ENCODE measurements at places on chromosomes 2 and 18.
A peak's percentile ranks its signal among the peaks of the same experiment; 100 is the strongest.

DNA sequence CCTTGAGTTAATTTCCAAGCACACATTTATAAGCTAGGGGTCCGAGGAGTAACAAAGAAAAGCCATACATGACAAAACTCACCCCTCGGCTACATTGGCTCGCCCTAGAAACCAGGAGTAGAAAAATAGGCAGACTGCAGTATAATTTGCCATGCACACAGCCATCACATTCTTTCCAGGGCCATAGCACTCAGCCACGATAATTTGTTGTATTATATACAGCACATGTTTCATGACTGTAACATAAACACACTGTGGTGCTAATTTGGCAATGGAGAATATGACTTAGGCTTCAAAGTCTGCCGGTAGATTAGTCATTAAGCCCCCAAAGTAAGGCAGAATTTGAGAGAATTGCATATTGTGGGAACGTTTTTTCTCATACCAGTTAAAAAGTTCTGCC lies 254.9 kb downstream of the ZNF521 start:
- DNase-seq, result no peak

DNA sequence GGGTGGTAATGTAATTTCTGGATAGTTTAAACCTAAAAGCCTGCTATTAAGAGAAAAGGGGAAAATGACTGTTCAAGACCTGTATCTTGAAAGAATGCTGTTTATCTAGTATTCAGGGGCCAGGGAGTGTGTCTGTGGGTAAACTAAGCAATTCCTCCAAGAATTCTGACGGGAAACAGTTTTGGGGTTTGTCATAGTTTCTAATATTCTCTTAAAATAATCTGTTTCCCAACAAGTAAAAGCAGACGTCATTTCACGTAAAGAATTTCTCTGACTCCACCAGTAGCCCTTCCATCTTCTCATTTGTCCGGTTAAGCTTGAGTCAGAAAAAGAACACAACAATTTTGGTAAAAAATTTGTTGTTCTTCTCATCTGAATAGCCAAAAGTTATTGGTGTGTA lies 232.1 kb upstream of the EPAS1 start:
- no peak for DNase-seq

DNA sequence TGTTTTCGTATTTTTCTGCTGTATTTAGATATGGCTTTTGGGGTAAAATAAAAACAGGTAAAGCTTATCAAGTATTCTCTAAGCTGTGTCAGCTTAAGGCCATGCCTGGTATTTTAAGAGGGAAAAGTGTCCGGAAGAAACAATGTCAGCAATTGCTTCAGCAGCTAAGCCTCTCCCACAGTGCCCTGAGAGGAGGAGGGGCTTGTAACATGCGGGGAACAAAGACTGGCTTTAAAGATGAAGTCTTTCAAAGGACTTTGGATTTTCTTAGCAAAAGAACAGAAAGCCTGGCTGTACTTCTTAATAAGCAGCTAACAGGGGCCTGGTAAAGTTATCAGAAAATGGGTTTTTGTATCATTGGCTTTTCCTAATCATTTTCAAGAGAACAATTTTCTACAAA lies 102.8 kb downstream of the PXDN start:
- DNase-seq, result no peak

DNA sequence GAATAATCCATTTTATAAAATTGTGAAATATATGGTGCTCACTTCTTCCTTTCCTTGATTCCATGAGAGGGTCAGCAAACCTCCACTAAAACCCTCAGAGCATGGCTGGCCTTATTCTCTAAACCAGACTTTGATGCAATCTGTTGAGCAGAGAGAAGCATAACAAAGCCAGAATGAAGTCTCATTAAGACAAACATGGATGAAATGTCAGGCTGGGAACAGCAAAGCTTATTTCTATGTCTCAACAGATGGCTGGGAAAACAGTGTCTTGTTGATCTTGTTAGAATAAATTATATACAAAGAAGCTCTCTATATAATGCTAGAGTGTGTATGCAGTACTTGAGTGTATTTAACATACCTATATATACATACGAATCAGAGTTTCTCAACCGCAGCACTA lies 227.1 kb upstream of the LYPD1 start:
- DNase-seq, result no peak

DNA sequence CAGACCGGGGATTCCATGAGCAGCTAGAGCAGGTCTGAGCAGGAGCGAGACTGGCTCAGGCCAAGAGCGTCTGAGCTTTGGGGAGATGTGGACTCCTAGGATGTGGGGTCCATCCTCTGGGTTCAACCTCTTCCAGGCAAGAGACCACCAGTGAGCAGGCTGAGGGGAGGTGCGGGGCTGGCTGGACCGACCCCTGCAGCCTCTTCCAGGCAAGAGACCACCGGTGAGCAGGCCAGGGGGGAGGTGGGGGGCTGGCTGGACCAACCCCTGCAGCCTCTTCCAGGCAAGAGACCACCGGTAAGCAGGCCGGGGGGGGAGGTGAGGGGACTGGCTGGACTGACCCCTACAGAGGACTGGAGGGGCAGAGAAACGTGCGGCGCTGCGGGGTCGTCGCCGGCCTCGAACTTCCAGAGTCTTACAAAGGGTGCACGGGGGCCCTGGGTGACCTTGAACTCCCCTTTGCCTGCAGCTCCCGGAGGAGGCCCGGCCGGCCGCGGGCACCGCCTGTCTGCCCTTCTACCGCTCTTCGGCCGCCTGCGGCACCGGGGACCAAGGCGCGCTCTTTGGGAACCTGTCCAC lies 63.4 kb downstream of the TPO start:
- no peak for DNase-seq

DNA sequence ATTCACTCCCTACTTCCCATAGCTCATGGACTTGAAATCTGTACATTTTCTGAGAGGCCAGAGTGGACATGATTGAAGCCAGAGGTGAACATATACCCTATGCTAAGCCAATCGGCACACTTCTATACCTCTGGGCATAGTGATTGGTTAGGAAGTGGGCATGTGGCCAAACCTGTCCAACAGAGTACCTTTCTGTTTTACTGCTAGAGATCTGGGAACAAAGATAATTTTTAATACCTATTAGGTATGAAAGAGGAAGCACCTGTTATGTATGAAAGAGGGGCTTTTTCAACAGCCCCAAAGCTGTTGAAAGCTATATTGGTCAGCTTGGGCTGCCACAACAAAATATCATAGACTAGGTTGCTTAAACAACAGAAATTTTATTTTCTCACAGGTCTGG lies 27.7 kb downstream of the METTL8 start:
- DNase-seq, result no peak

- DNase-seq, result no peak
Observed at GRCh38 chr2:9205486-9205885, 1.1 kb upstream of the ASAP2 start.

DNA sequence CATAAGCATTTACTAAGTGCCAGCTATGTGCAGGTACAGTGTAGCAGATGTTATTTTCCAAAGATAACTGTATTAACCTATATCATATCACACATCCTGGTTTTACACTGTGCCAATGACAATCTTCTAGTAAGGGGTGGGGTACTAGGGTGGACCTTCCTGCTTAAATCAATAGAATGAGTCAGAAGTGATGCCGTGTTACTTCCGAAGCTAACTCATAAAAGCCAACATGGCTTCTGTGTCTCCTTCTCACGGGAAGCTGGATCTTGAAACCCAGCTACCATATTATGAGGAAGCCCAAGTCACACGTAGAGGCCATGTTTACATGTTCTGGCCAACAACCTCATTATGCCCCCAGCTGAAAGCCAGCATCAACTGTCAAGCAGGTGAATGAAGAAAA lies 59.1 kb downstream of the MRPL33 start:
- no peak for DNase-seq

DNA sequence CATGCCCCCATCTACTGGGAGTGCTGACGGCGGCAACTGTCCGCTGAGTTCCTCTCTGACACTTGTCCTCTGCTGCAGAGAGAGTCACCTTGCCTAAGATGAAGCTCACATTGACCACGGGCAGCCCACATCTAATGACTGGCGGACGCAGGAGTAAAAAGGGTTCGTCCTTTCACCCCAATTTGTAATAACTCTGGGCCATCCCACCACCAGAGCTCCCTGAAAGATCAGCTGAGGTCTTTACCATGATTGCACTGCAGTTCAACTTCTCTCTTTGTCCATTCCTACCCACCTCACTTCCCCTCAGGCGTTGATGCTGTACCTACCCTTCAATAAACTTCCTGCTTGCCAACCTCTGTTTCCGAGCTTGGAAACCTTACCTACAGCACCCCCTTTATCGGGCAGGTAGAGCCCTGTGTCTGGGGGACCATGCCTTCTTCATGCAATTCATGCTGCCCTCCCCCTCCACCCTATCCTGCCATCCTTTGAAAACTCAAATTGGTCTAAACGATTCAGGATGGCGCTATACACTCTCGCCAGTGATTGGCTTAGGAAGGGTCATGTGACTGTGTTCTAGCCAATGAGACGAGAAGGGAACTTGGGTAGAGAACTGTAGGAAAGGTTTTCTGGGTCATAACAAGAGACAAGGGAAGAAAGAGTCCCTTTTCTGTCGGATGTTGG lies 10.3 kb upstream of the B3GNT2 start:
- no peak for DNase-seq

GRCh38 chr2:172848519-172848918 lies 112.9 kb downstream of the RAPGEF4 start:
- no peak for DNase-seq

DNA sequence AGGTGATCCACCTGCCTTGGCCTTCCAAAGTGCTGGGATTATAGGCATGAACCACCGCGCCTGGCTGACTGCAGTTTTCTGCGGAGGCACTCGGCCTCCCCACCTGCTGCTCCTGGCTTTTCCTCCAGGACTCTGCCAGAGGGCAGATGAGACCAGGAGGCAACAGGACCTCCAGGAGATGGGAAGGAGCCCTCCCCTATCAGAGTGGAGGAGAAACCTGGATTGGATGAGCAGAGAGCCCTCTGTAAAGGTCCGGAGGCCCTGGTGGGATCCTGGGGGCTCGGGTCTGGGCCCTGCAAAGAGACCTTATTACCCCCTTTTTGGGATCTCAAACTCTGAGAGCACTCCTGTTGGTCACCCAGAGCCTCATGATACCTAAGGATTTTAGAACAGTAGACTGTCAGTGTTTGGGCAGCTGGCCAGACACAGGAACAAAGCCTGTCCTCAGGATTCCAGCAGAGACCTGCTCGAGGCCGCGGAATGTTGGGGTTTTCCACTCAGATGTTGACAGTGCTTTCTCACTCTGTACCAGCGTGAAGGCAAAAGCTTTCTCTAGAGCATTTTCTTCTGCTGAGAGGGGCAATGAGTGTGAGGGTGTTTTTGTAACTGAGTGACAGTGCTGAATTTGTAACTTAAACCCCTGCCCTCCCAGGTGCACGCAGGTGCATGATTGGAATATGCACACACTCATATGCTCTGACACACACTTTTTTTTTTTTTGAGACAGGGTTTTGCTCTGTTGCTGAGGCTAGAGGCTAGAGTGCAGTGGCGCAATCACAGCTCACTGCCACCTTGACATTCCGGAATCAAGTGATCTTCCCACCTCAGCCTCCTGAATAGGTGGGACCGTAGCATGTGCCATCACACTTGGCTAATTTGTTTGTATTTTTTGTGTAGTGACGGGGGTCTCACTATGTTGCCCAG lies 48.4 kb downstream of the NPPC start:
- DNase-seq, result no peak

DNA sequence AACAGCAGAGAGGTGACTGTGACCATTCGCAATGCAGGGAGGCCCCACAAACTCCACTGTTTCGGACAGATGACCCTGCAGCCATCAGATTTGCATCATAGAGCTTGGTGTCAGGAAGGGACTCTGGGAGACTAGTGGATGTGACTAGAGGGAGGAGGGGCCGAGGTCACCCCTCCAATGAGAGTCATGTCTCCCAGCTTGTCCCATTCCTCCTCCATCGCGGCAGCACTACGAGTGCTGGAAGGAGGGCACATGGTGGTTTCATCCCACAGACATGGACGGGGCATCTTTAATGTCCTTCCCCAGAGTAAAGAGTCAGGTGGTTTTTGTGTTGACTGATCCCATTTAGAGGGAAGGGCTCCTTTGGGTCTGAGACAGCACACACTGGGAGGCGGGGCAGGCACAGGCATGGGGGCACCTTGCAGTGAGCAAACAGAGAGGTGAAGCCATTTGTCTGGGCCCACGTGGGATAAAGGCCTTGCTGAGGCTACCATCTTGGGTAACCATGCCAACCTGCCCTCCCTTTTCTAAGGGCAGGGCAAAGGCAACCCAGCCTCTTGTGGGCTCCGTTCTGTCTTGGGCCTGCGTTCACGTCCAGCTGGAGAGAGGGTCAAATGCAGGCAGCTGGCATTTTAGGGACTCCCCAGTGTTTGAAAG lies 208.1 kb downstream of the ASB1 start:
- DNase-seq, result no peak

DNA sequence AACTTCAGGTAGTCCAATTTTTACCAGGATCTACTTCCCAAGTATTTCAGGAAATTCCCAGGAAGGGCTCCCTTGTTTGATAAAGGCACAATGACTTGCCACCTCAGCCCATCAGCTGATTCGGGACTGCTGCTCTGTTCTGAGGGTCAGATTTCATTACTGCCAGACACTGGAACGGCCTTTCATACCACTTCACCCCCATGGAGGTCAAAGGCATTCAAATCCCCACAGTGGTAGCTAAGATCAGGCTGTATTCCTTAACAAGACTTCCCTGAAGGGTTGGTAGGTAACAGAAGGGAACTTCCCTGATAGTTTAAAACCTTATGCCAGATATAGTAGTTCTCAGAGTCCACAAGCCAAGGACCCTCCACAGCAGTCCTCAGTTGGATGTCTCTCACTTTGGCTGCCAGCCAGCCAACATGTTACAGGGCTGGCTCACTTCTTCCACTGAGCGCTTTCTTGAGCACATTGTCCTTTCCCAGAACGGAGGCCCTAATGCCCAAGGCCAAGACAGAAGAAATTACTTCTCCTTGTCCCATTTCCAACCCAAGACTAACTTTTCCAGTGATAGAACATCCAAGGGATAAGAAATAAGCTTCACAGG lies 40.0 kb upstream of the GLS start:
- peak; percentile 25 for DNase-seq

- no peak for DNase-seq
Observed at GRCh38 chr2:169507698-169508097, 1.8 kb upstream of the KLHL41 start.

DNA sequence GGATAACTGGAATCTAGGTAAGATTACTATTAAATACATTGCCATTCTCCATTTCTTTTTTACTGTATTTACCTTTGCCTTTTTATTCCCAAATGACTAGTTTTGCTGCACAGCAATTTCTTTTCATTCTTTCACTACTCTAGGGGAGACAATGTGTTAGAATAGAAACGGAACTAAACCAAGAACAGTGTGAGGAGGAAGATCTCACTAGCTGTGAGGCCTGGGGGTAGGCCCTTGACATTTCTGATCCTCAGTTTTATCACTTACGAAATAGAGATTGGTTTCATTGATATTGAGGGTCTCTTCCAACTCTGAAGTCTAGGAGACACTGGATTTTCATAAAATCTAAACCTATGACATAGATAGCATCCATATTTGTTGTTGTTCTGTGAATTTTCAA lies 191.1 kb downstream of the IKZF2 start:
- no peak for DNase-seq

GRCh38 chr2:109133746-109134145 lies 4.7 kb downstream of the SH3RF3 start:
- no peak for DNase-seq

- DNase-seq, result peak; percentile 61
Observed at GRCh38 chr2:109348671-109349502, 219.9 kb downstream of the SH3RF3 start.
